ENCODE measurements at places on chromosomes 16 and 17.
A peak's percentile ranks its signal among the peaks of the same experiment; 100 is the strongest.

DNA sequence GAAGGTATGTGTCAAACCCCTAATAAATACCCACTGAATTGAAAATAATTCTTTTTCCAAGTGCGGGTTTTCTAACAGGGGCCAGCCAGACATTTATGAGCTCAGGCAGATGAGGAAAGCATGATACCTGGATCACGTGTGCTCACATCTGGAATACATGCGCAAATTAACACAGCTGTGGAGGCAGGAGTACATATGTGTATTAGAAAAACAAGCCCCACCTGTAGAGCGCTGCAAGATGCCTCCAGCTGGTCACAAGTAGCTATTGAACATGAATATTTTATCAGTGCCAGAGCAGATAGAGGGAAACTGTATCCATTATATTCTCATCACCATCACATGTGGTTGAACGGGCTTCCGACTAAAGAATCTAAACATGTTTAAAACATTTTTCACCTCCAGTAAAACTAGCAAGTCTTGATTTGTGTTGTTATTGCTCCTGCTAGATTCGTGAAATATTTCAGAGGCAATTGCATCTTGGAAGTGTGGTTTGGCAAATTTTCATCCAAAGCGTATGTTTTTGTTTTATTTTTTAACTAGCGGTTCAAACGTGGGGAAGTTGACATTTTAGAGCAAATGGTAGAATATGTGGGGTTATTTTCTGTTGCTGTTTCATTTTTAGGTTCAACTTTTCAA, 482.8 kb downstream of the CDH13 start:
- no peak for DNase-seq

DNA sequence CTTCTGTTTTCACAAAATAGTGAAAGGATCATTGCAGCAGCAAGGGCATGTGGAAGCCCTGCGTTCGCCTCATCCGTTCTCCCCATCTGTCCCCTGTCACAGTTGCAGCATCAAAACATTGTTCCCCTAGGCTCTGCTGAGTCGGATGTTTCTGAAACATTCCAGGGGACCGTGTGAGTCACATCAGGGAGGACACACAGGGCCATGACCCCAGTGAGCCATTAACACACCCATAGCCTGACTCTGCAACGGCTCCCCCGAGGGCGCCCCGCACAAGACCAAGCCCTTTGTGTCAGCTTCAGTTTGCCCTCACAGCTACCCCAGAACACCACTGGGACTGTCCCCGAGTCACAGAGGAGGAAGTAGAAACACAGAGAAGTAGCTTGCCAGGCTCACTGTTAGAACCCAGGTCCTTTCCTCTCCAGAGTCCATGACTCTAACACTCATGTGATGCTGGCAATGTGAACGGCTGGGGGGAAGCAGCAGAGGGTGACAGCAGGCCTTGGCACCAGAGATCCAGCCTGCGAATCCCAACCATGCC, 63.3 kb upstream of the HSBP1 start:
- no peak for DNase-seq

DNA sequence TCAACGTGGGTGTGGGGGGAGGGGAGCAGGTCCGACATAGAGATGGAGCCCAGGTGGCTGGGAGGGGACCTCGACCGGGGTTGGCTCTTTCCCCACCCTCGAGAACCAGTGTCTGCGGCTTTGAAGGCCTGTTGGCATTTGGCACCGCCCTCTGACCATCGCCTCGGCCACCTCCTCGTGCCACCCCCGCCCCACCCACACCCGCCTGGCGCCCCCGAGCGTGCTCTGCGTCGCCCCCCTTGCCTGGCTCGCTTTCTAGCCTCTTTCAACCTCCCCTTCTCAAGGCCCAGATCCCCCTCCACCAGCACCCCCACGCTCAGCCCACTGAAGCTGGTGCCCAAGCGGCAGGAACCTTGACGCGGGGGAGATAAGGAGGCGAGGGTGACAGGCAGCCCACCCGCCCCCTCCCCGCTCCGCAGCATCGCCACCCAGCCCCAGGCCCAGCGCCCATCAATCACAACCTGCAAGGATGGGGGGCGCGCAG, 619 bp downstream of the CACNB1 start:
- peak; percentile 69 for DNase-seq

GRCh38 chr17:8754890-8755289, 3.5 kb downstream of the SPDYE4 start:
- DNase-seq, result no peak

DNA sequence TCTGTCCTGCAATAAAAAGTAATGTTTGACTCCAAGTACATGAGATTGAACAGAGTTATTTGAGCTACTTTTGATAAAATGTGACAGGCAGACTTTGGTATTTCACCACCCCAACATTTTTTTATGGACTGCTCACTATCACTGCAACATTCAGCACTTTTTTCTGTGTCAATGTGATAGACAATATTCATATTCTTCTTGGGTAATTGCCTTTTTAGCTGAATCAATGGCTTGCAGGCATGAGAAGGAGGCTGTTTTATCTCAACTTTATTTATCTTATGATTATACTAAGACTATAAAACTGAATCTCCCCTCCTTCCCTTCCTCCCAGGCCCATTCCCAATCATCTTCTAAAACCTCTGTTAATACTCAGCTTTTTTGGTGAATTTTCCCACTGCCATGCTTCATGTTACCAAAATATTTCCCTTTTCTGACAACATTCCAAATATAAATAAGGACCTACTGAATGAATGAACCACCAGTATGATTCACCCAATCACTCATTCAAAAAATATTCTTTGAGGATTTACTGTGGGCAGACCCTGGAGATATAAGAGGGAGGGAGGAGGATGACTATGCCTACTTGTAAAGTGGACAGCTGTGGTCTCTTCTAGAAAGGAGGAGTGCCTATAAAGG, 67.6 kb downstream of the CDH13 start:
- no peak for DNase-seq

DNA sequence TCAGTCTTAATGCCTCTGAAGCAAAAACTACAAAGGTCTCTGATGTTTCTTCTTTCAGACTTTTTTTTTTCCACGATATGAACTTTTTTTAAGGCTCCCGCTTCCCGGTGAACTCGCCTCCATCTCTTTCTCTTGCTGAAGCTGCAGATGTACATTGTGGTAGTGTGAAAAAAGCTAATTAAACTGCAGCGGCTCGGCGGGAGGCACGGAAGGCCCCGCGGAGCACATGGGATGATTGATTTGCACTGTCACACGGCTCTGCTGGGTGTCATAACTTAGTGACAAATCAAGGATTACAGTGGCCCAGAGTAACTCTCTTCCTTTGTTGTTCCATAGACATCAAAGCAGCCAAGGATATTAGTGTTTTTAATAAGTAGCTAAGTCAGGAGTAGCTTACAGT, 196.3 kb downstream of the AXIN2 start:
- no peak for DNase-seq

DNA sequence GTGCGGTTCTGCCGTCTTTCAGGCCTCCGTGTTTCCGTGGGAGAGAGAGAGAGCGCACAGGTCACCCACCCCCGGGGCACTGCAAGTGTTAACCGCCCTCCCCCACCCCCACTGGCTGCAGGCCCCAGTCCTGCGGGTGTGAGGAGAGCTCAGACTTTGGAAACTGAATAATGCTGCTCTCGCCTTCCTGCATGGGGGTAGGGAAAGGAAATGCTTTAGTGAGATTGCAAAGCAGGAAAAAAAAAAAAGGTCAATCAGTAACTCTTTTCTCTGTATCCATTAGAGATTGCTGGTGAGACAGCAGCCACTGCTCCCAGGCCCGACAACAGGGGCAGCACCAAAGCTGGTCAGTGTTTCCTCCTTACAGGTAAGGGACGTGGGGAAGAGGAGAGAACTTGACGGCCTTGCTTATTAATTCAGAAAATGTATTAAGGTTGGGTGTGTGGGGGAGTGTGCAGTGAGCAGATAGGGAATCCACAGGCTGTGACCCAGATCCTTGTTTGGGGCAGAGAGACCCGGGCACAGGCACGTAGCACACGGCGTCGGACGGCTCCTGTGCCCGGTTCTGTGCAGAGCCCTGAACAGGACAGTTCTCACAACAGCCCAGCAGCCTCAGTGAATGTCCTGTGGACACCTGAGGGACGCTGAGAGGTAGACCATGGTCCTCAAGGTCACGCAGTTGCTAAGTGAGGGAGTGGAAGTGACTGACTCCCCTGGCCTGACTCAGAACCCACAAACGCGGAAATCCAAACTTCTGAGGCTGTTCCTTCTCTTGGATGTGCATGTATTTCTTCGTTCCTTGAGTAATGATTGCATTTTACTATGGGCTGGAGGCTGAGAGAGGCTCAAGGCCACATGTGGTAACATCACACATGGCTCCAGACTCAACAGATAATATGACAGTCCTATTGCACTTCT, 156.5 kb downstream of the FOXL1 start:
- DNase-seq, result no peak
